ENCODE measurements at places on chromosomes 3 and 15.

- DNase-seq, result no peak
These were observed 4.6 kb downstream of the SNAP23 start for GRCh38 chr15:42499858-42500609.

GRCh38 chr3:194900854-194901522, 215.3 kb downstream of the FAM43A start:
- no peak for DNase-seq

DNA sequence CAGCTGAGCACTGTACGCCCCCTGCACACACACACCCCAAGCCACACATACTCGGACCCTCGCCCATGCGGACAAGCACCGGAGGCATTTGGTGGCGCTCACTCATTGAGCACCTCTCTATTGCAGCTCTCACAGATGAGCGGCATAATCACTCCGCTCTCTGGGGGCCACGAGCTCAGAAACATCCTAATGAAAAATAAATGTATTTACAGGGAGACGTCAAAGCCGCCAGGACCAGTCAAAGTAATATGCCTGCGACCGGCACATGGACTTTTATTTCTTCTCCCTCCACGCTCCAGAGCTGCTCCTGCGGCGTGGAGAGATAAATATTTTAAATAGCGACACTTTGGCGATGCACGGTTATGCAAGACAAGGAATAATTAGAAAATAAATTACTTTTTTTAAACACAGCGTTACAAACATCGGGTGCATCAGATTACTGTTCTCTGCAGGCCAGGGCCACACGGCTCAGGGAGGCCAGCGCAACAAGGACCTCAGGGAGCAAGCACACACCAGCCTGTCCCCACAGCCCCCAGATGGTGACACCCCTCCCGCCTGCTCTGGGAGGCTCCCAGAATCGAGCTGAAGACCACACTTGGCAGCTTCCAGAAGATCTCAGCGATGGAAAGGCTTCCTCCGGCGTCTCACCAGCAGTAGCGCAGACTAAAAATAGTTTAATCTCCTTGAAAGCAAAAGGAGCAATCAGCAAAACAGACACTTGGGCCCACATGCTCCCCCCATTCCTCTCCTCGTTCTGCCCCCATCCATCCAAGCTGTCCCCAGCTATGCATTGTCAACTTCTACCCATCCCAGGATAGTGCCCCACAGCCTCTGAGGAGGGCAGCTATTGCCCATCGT, 48.0 kb downstream of the CACNA2D2 start:
- no peak for DNase-seq

DNA sequence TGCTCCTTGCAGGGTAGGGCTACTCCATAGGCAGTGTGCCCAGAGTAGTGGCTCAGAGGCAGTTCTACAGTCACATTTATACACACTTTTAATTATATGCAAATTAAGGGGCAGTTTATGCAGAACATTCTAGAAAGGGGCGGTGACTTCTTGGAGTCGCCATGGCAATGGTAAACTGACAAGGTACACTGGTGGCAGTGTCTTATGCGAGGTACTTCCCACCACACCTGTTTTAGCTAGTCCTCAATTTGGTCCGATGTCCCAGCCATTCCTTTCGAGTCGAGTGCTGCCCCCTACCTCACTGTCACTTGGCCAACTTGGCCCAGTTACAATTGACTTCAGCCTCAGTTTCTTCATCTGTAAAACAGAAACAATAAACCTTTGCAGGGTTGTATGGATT, 3.8 kb upstream of the IRAK2 start:
- DNase-seq, result no peak

- peak; percentile 12 for DNase-seq
These were observed 190.5 kb upstream of the CMC1 start for GRCh38 chr3:28050885-28051284.

- no peak for DNase-seq
These were observed 160.1 kb downstream of the MFSD1 start for GRCh38 chr3:158961911-158962310.

DNA sequence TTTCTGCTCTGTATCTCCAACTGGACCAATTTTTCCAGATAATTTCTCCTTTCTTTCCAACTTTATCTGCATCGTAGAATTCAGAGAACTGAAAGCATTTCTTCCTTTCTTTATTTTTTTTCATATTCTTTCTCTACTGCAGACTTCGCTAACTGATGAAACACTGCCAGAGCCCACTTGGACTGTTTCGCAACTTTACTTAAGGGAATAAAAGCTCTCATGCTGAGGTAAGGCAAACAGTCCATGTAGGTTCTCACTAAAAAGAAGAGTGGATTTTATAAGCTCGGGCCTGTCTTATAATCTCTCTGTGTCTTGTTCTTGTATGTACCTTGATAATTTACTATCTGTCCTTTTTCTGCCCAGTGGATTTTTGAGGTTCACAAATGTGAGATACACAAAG, 163.5 kb downstream of the CNTN4 start:
- DNase-seq, result no peak

DNA sequence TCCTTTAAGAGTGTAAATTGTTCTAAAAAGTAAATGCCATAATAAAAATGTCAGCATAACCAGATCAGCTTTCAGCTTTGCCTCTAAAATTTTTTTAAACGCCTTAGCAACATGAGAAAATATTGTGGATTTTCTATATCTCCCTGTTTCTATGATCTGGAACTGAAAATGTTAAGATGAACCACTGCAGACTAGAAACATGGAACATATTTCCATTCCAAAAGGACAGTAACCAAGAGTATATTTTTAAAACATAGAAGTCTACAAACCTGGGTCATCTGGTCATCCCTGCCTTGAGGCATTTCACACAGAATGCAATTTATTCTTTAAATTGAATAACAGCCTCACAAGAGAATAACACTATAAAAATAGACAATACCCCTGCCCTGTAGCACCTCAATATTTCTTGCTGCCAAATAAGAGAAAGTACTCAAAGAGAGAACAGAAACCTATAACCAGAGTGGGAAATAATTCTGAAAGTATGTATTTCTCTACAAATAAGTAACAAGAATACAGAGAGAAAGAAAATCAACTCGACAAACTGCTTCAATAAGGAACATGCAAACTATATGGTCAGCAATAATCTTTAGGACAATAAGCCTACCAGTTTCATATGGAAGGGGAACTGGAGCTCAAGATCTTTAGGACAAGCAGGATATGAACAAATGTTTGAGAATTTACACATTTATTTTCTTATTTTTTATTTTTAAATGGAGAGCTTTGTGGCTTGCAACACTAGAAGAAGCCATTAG, 949.0 kb downstream of the EPHA3 start:
- DNase-seq, result no peak

DNA sequence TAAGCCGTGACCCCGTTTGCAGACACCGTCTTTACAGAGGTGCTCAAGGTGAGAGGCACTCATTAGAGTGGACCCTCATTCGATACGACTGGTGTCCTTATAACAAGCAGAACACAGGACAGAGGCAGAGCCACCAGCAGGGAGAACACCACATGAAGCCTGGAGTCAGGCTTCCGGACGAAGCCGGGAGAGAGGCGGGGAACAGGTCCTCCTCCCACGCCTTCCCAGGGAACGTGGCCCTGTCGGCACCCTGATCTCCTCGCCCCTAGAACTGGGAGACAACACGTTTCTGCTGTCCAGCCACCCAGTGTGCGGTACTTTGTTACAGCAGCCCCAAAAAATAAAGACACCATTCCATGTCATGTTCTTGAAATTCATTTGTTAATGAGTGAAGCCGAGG, 33.6 kb downstream of the ZDHHC19 start:
- DNase-seq, result no peak

GRCh38 chr3:129648391-129648790, 41.9 kb upstream of the PLXND1 start:
- no peak for DNase-seq

DNA sequence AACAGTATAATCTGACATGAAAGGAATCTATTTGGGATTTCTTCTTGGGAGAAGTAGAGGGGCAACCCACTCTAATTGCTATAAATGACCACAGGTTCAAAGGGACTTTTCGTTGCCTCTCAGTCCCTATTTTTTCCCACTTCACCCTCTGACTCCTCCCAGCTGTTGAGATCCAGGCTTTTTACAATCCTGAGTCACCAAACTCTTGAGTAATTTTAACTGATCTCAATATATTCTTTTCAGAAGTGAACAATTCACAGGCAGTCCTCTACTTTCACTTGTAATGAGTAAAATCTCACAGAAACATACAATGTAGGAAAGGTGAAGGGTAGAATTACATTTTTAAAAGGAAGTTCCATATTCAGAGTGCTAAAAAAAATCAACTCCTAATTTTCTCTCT, 44.6 kb downstream of the EIF4E3 start:
- DNase-seq, result no peak

- DNase-seq, result no peak
These were observed 67.7 kb upstream of the PLXND1 start for GRCh38 chr3:129673897-129674797.

GRCh38 chr3:133262333-133262732, 137.5 kb upstream of the BFSP2 start:
- DNase-seq, result no peak

GRCh38 chr3:139521816-139522215, 17.7 kb downstream of the RBP1 start:
- no peak for DNase-seq

DNA sequence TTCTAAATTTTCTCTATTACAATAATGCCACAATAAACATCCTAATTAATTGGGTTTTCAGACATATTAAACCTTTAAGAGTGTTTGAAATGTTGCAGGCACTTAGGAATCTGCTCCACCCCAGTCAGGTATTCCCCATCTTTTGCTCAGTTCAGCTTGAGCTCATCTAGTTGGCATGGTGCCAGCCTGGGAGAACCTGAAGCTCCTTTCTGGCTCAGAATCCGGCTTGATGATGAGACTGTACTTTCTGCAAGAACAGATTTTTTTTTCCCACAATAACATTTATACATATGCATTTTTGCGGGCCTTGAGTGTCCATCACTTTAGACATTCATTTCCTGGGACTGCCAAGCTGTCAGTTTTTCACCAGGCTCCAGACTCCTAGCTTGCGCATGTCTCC, 7.7 kb upstream of the OXSR1 start:
- no peak for DNase-seq

GRCh38 chr3:22147161-22147560, 396.2 kb upstream of the ZNF385D start:
- DNase-seq, result no peak

DNA sequence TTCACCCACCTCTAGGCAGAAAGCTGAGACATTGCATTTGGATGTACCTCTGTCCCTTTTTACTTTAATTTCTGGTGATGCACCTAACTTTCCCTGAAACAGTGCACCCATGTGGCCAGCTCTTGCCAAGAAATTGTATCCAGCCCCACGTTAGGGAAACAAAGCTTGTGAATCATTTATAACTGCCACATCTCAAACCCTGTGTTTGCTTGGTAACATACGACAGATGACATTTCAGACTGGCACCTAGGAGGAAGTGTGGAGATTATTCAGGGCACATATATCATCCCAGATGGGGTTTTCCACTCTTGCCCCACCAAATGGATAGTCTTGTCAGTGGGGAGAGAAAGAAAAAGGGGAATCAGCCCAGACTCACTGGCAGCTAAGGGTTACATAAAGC, 2.1 kb downstream of the CYB561D2 start:
- no peak for DNase-seq

DNA sequence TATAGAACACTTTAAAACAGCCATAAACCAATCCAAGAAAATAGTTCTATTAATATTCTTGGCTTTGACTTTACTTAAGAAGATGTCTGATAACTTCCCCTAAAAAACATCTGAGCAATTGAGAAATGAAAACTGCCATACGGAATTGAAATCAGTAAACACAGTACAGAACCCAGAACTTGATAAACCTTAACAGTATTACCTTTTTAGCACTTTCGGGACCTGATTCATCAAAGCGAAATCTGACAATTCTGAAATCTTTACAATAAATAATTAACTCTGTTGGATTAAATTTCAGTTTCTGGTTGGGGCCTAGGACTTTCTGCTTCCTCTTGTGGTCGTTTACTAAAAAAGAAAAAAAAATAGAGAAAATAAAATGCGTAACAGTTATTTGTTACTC, 17.3 kb downstream of the MTMR10 start:
- no peak for DNase-seq

- no peak for DNase-seq
These were observed 7.8 kb upstream of the SUMF1 start for GRCh38 chr3:4474683-4475490.

- DNase-seq, result no peak
These were observed 931.9 kb downstream of the IGSF11 start for GRCh38 chr3:118102737-118103136.

DNA sequence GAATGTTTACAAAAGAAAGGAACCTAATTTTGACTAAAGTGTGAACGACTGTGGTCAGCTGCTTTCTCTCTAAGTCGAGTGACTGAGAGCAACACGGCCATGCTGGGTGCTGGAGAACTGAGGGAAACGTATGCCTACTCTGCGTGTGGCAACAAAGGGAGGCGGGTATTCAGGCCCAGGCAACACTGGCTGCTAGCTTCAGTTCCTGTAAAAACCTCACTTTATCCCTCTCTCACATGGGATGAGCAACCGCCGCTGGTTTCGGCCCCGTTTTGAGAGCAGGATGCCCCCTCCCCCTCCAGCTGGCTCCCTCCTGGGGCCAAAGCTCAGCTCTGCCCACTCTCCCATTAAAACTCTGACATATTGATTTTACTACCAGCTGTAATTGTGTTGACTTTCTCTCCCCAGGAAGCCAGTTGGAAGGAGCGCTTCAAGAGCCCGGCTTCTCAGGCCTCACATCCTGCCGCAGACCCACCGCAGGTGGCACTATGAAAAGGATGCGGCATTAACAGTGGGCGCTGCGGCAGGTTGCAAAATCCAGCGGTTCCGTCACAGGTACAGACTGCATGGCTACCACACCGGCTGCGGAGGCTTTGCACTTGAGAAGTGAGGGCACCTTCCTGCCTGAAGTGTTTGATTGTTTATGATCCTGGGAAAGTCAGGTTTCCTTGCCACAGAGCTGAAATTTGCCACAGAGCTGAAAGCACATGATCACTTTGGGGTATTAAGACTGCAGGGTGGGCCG, 12.7 kb downstream of the PLXND1 start:
- peak; percentile 16 for DNase-seq

GRCh38 chr15:101071651-101072050, 152.5 kb downstream of the LRRK1 start:
- DNase-seq, result no peak

GRCh38 chr15:78804391-78804792, 6.9 kb downstream of the ADAMTS7 start:
- DNase-seq, result no peak

DNA sequence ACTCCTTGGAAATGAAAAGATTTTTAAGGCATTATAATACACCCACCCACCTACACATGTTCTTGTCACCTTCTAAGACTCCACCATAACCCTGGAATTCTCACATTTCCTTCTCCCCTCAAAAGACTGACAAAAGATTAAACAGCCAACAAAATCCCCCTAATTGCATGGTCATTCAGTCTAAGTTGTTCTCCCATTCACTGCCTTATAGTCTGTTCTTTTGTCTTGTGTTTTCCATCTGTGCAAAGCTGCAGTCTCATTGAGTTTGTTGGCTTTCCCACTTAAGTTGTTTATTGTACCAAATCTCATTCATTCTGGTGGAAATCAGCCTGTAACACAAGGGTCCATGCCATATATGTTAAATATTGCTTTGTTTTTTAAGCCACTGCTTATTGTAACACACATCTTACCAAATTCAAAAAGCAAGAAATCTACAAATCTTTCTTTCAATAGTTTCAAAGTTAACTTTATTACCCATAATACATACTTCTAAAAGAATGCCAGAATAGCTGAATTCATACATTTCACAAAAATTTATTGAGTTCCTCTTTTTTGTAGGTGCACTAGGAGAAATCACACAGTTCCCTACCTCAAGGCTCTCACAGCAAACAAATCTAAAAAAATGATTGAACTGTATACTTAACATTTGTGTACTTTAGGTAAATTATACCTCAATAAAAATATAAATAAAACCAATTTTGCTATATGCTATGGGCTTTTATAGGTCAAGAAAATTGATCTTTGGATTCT, 2.4 kb upstream of the RCN2 start:
- no peak for DNase-seq

GRCh38 chr3:10358309-10358980, 37.5 kb upstream of the SEC13 start:
- no peak for DNase-seq

All from stimulated activated CD4-positive, alpha-beta T cell treated with anti-CD3 and anti-CD28 coated beads, Interleukin-12 subunit alpha, Interleukin-12 subunit beta, amount 100 ng/mL, for 4 hours (primary cell).